ENCODE measurements at places on chromosomes 7 and 10. TPM values are rescaled to one million over a fixed set of nuclear protein-coding genes. Genes with fewer than 3 reads are reported as not detected.

GRCh38 chr10:22314852-22315251 lies 1.3 kb upstream of the COMMD3 start:
- no peak for DNase-seq

GRCh38 chr7:130134106-130134636 lies 63.8 kb downstream of the KLHDC10 start:
- DNase-seq: no peak

- DNase-seq: peak; percentile 44
Measured at GRCh38 chr7:33050535-33051318, 11.8 kb downstream of the NT5C3A start.

GRCh38 chr7:104045183-104045582 lies 55.7 kb upstream of the RELN start:
- no peak for DNase-seq

DNA sequence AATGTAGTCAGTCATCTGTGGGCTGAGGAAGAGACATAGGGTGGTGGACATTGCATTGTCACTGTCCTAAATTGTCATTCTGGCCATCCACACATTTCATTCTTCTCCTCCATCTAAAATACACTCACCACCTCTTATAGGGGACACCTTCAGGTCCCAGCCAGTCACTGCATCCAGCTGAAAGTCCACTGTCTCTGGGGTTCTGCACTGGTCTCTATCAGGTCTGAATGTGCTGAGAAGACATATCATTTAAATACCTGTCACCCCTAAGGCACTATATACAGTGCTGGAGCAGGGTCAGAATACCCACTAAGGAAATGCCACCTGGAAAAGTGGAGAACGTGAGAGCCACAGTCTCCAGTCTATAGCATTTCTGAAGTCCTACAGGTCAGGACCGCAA lies 29.6 kb downstream of the SH2D4B start:
- no peak for DNase-seq

GRCh38 chr7:126937171-126937570 lies 315.6 kb downstream of the GRM8 start:
- no peak for DNase-seq

DNA sequence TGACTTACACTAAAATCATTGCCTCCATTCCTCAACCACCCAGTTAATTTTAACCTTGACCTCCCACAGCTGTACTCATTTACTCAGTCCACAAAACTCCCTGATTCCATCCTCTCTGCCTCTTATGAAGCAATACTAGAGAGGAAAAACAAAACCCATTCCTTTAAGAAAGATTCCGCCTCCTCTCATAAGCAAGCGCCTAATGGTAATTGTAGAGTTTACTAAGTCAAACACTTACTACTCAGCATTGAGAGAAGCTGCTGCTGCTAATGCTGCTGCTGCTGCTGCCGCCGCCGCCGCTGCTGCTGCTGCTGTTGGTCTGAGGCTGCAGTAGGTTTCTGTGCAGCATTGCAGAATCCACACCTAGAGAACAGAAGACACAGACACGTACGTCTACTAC lies 2.1 kb upstream of the ADD3 start:
- no peak for DNase-seq

DNA sequence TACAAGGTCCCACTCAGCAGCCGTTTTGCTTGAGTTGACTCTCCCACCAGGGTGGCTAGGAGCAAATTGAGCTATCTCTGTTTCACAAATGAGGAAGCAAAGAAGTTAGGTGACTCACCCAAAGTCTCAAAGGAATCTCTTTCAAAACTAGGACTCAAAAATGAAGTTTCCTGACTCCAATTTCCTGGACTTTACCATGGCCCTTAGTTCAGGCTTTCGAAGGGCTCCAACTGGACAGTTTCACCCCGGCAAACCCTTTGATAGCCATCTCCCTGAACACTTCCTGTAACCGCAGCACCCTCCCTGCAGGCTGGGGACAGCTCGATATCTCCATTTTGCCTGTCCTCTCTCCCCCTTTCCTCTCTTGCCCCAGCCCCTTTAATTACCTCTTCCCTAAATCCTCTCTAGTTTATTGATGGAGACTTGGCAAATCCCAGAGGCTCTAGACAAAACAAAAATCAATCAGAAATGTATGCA lies 4.7 kb upstream of the AFAP1L2 start:
- no peak for DNase-seq

GRCh38 chr7:42253316-42253715 lies 16.3 kb upstream of the GLI3 start:
- DNase-seq: no peak

GRCh38 chr10:91566115-91566514 lies 66.8 kb downstream of the PPP1R3C start:
- DNase-seq: no peak

DNA sequence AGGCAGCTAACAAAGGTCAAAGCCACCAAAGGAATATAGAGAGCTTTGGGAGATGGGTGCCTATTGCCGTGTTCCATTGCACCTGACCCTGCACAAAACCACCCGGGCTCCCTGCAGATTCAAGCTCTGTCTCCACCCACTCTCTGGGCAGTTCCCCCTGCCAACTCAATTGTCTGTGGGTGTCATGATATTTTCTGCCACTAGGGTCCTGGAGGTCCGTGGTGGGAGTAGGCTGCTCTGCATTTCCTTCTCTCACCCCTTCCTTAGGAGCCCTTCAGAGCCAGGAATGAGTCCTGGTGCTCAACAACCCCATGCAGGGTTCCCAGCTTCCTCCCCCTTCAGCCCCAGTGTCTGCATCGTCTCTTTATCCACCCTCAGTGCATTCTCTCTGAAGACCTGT lies 34.1 kb downstream of the PNLIPRP2 start:
- no peak for DNase-seq

DNA sequence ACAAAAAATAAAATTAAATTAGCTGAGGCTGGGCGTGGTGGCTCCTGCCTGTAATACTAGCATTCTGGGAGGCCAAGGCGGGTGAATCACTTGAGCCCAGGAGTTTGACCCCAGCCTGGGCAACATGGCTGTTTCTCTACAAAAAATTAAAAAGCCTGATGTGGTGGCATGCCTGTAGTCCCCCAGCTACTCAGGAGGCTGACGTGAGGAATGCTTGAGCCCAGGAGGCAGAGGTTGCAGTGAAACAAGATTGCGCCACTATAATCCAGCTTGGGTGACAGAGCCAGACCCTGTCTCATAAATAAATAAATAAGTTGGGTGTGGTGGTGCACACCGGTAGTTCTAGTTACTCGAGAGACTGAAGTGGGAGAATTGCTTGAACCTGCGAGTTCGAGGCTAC lies 65.1 kb downstream of the GNA12 start:
- DNase-seq: no peak

GRCh38 chr10:91434041-91434440 lies 23.9 kb downstream of the HECTD2 start:
- DNase-seq: no peak

DNA sequence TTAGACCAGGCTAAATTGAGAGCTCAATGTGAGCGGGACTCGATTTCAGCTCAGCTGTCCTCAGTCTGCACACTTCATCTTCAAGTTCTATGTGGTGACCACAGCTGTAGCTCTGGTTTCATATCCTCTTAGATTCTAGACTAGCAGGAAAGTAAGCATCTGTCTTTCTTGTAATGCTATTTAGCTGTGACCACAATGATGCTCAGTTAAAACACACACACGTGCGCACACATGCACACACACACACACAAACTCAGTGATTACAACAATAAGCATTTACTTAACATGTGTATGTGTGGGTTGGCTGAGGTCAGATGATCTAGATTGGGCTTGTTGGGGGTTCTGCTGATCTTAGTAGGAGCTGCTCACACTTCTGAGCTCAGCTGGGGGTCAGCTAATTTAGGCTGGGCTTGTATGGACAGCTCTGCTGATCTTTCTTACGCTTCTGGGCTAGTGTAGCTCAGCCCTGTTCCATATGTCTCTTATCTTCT lies 82.5 kb downstream of the ZNF365 start:
- DNase-seq: no peak

DNA sequence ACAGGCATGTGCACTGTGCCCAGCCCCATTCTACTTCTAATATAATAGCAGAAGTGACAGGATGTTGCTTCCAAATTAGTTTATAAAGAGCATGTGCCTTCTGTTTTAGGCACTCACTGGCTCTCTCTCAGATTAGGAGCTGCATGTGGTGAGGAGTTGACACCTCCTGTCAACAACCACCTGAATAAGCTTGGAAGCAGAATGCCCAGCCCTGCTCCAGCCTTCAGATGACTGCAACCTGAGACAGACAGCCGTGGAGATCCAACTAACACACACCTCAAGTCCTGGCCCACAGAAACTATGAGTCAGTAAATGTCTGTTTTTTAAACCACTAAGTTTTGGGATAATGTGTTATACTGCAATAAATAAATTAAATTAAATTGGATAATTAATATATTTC lies 54.5 kb downstream of the PARD3 start:
- DNase-seq: no peak

GRCh38 chr10:67812007-67812406 lies 26.0 kb downstream of the DNAJC12 start:
- DNase-seq: no peak

DNA sequence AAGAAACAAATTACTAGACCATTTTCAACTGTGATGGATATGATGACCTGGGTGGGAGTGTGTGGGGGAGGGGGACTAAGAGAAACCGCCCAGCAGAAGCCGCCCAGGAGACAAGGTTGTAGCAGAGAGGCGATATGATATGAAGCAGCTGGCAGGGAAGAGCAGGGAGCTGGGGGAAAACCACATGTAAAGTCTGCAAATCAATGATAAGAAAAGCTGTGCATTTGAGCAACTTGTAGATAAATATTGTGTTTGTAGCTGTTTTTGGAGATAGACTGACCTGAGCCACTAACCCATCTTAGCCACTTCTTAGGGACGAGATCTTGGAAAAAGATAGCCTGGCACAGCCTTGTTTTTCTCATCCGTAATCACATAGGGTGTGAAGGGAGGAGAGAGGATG lies 252.6 kb downstream of the SEC23IP start:
- DNase-seq: no peak

DNA sequence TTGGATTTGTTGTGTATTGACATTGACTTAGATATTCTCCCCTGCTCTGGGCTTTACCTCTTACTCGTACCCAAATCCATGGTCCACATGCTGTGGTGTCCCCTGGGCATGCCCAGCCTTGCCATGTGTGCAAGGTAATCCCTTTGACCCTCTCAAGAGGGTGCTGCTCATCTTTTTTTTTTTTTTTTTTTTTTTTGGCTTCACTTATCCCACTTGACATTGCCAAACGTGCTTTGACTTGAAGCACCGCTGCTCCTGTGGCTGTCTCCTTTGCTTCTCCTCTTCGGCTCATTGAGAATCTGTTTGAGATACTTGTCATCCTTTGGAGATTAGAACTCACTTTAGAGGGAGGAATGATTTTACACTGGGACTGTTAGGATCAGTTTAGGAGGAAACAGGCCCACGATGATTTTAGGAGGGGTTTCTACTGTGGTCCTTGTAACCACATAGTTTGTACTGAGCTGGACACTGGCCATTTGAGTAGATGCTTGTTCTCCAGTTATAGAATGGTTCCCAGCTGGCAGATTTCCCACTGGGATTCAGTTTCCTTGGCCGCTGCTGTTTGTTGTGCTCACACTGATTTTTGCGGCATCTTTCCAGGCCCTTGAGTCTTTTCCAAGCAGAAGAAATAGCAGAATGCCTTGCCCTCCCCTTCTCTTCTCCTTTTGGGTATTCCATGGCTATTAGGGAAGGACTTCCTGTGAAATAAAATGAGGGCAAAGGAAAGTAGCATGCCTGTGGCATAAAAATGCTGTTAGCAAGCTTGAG lies 184.8 kb downstream of the AUTS2 start:
- no peak for DNase-seq

DNA sequence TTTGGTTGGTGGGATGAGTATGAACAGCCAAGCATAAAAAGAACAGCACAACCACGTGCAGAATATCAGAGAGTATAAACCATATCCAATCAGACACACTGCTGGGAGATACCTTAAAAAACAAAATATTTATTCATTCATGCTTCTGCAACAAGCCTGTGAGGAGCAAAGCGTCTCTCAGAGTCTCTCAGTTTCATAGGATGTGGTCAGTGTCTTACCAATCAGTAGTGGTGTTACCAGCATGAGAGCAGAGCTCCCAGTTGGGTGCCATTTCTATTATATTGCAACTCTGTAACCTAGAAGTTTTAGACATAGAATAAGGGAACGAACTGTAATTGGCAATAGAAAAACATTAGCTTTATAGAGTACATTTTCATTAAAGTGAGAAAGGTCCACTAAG lies 445.9 kb upstream of the LRRN3 start:
- no peak for DNase-seq

GRCh38 chr7:34657632-34658268 lies at the start of gene NPSR1:
Gene NPSR1, plus strand, starts transcription at chr7:34658218. Its CDS starts 195 bp downstream, at chr7:34658413.
- DNase-seq: no peak

DNA sequence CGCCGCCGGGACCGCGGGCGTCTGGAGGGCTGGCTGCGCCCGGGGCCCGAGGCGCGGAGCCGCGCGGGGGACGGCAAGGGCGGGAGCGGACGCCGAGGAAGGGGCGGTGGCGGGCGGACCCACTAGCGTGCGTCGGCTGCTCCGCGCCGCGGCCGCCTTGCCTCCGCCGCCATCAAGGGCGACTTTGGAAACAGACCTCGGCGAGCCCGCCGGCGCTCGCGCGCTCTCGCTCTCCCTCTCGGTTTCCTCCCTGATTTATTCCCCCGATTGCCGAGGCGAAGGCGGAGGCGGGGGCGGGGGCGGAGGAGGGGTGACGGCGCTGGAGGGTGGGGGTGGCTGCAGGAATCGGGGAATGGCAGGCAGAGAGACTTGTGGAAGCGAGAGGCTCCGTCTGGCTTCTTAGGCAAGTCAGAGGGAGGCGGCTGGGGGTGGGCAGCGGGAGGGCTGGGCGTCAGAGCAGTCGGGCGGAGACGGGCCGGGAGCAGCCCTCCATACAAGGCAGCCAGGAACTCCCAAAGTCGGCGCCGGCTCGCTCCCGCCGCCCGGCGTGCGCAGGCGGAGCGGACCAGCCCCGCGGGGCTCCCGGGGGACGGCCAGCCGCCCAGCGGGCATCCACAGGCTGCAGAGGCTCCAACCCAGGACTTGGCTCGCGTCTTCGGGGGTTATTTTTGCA lies at the start of gene CACNA2D1:
Gene CACNA2D1 (minus strand): TSS at position 231 of the 673 bp plus-strand sequence.
- DNase-seq: no peak

GRCh38 chr7:47119261-47119865 lies 462.5 kb downstream of the TNS3 start:
- DNase-seq: no peak

GRCh38 chr7:11737723-11738122 lies 94.3 kb downstream of the THSD7A start:
- no peak for DNase-seq

DNA sequence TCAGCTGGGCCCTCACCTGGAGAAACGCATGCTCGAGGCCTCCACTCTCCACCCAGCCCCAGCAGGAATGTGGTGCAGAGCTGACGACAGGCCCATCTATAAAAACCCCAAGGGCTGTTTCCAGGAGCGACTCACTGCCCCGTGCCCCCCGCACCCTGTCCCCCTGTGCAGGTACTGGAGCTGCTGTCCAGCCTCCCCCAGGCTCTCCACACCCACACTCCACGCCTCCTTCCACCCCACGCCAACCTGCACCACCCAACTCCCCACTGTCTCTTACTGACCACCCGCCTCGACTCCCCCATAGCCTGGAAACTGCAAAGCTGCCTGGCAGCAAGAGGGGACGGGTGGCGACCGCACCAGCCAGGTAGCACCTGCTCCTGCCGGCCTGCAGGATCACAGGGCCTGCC lies 43.3 kb downstream of the DIP2C start:
- DNase-seq: no peak

TFEC gene
- polyA plus RNA-seq: not detected

ZMYND11 gene
- 53.5 TPM for polyA plus RNA-seq

GNAT3 gene
- not detected for polyA plus RNA-seq

CABCOCO1 gene
- not detected for polyA plus RNA-seq

EBLN1 gene
- polyA plus RNA-seq: not detected

ADAM22 gene
- polyA plus RNA-seq: 2.3 TPM

SLC29A3 gene
- 11.0 TPM for polyA plus RNA-seq

MEPCE gene
- polyA plus RNA-seq: 13.6 TPM

ACSM6 gene
- not detected for polyA plus RNA-seq

GRM3 gene
- not detected for polyA plus RNA-seq

C7orf57 gene
- not detected for polyA plus RNA-seq
